ENCODE measurements at places on chromosomes 6 and 20.

GRCh38 chr6:104862456-104862855 lies 2.7 kb upstream of the HACE1 start:
- no peak for DNase-seq

DNA sequence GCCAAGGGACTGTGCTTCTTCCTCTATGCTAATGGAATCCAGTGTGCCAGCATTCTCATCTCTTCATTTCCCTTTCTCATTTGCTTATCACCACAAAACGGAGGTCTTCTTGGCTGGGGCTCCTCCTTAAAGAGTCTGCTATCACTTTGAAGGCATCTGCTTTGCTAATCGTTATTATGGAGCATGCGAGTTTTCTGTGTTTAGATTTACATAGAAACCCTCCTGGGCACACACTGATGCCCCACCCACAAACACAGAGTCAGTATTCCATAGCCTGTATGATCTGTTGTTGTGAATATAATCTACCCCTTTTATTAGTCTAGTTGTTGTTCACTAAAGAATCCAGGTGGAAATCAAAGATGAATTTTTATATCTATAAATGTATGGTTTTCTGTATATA lies 83.4 kb upstream of the XRN2 start:
- no peak for DNase-seq

- no peak for DNase-seq
Observed at GRCh38 chr6:157627195-157627966, 195.7 kb upstream of the SNX9 start.

- DNase-seq, result no peak
Observed at GRCh38 chr6:13689511-13690256, 22.0 kb downstream of the RANBP9 start.

- DNase-seq, result no peak
Observed at GRCh38 chr20:25245461-25245860, 2.4 kb upstream of the PYGB start.

Measured in Calu3 (cell line).